ENCODE measurements at places on chromosomes 7 and 10.

GRCh38 chr7:8172372-8173354 lies 89.3 kb downstream of the ICA1 start:
- DNase-seq = no peak

DNA sequence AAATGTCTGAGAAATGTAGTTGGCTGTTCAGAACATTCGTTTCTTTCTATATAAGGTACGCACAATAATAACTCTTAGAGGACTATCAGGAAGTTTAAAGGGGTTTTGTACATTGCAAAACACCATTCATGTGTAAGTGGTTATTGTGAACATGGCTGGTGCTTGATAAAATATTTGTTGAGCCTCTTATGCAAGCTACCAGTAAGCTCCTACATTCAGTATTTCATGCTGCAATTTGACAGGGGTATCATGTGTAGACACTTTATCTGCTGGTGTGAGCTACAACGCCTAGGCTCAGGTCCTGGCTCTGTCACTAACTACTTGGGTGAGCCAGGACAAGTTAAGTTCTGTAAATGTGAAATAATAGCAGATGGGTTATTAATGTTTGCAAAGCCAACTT lies 75.5 kb downstream of the MAP3K8 start:
- no peak for DNase-seq

- DNase-seq = peak; percentile 62
Observed at GRCh38 chr7:117113871-117114270, 160.6 kb downstream of the ST7 start.

DNA sequence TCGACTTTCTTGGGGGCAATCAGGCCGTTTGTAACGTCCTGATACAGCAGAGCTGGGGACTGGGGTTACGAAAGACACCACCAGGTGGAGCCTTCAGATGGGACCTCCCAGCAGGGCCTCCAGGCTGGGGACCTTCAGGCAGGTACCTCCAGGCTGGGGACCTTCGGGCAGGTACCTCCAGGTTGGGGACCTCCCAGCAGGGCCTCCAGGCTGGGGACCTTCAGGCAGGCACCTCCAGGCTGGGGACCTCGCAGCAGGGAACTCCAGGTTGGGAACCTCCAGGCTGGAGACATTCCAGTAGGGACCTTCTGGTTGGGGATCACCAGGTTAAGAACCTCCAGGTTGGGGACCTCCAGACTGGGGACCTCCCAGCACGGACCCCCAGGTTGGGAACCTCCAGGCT lies 23.5 kb upstream of the GPR146 start:
- DNase-seq = no peak

- no peak for DNase-seq
Observed at GRCh38 chr7:74235518-74236268, 18.5 kb downstream of the RFC2 start.

GRCh38 chr7:55509322-55509721 lies 63.0 kb downstream of the VOPP1 start:
- no peak for DNase-seq

DNA sequence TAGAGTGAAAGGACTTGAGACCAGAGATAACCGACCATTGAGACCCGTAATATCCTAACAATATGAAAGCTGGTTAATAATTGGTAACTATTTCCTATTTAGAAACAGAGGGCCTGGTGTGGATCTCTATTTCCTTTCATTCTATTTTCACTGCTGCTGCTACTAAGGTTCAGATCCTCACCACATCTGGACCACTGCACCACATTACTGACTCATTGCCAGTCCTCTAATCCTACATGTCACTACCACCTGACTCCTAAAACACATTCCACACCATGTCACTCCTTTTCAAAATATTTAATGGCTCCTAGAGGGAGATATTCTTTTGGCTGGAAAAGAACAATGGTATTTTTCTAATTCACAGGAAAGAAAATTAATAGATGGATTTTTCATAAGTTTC lies 6.4 kb downstream of the USP54 start:
- DNase-seq = no peak

GRCh38 chr7:26167303-26167934 lies 15.4 kb downstream of the NFE2L3 start:
- DNase-seq = no peak

GRCh38 chr7:114412548-114412947 lies 2.1 kb upstream of the FOXP2 start:
- DNase-seq = no peak

DNA sequence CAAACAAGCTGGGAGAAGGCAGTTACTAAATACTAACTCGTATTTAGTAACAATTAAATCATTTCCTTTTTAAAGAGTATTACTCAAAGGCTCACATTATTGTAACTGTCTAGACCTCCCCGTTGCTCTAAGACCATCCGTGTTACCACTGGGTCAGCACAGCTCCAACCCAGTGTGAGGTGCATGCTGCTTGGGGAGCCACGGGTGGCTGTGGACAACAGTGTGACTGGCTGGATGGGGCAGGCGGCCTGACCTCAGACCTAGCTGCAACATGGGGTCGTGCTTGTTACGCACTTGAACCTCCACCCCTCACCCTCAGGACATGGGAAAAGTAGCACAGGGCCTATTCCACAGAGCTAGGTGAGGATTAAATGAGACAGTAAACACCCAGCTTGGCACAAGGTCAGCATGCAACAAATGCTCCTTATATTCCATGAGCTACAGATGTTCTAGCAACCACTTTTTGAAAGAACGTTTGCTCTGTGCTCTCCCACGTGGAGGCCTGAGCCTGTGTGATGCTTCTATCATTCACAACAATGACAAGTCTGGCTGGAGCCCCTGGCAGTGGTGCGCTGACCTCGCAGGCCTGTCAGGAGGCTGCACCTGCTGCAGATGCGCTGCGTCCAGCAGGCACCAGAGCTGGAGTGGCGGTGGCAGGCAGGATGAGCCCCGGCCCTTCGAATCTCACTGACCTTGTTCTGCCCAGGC lies 135.7 kb downstream of the PKD1L1 start:
- no peak for DNase-seq

DNA sequence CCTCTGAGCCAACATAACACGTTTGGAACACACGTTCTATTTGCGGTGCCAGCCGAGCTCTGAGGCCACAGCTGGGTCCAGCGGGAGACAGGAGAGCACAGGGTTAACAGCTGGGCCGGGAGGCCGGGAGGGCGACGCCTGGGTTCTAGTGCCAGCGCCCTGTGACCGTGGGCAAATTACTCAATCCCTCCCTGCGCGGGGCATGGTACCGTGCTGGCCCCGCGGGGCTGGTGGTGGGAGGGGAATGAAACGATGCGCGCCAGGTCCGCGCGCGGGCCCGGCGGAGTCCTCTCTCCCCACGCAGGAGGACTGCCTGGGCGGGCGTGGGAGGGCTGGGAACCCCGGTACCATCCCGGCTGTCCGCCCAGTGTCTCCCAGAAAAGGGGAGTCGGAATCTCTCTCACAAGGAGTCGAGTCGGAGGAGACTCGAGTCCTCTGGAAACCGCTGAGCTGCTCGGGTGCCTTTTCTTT lies 30.4 kb downstream of the LEP start:
- no peak for DNase-seq

DNA sequence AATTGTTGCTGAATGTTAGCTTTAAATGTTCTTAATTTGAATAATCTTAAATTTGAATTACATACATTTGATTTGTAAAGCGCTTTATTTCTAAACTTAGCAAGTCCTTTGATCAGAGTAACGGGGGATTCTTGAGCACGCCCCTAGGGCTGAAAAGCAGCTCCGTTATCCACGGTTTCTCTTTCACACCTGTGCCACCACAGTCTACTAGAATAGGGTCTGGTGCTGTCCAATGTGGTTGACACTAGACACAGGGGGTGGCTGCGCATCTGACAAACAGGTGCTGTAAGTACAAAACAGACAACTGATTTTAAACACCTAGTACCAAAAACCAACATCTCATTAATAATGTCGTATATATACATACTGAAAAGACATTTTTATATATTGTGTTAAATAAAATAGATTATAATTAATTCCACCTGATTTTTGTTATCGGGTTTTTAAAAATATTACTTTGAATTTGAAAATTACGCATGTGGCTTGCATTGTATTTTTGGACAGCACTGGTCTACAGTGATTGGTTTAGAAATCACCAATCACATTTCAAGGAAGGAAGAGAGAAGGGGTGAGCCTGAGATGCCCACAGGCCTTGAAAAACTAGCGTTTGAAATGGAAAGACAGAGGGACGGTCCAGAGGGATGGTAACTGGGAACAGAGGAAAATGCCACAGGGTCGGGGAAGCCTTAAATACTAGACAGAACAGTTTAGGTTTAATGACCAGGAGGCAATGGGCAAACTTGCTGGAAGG lies 7.3 kb downstream of the SEPHS1 start:
- no peak for DNase-seq

- DNase-seq = no peak
Observed at GRCh38 chr7:99618726-99619125, 2.0 kb downstream of the ZSCAN25 start.

- no peak for DNase-seq
Observed at GRCh38 chr7:85954961-85955360, 688.7 kb upstream of the GRM3 start.

DNA sequence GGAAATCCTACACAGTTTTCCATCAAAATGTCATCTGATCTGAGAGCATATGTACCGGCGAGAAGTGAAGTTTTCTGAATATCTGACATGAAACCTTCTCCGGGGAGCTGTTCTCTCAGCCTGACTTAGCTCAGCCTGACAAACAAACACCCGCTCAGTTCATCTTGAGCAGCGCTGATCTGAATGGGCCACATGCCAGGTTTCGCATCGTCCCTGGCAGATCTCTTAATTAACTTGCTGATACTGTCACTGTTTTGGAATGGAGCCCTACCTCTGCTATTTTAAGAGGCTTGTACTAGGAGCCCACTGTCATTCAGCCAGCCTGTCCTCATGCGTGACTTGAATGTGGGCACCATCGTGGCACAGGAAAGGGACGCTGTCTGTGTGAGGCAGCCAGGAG lies 109.2 kb downstream of the STRA8 start:
- DNase-seq = no peak

GRCh38 chr7:64888901-64889685 lies 14.0 kb upstream of the ZNF273 start:
- no peak for DNase-seq

- peak; percentile 16 for DNase-seq
Observed at GRCh38 chr7:126483972-126484371, 768.8 kb downstream of the GRM8 start.

- peak; percentile 57 for DNase-seq
Observed at GRCh38 chr10:3353235-3353634, 180.7 kb upstream of the PITRM1 start.

DNA sequence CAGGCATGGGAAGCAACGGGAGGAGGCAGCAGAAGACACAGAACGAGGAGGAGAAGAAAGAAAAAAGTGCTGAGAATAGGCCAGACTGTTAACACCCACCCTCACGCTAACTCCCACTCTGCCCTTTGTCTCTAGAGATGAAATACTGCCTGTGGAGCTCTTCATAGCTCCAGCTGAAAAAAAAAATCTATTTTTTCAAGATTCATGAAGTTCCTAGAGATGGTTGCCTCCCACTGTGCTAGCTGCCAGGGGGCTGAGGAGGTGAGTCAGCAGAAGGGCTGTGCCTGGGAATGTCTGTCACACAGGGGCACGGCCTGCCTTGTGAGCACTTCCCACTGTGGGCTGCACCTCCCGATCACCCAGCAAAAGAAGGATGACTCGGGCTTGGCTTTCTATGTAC lies 144.5 kb downstream of the RNF216 start:
- DNase-seq = no peak

DNA sequence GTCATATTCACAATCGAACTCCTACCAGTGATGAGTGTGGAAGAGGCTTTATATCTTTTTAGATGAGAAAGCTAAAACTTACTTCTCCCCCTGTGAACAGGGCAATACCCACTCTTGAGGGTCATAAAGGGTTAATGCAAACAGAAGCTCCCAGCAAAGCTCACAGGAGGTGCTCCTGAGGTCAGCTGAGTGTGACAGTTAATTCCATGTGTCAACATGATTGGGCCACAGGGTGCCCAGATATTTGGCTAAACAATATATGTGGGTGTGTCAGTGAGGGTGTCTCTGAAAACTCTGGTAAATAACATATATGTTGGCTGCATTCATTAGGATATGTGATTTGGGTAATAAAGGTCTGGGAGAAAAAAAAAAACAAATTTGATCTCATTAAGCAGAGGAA lies 86.0 kb downstream of the HIP1 start:
- no peak for DNase-seq

GRCh38 chr10:121282797-121283515 lies 315.3 kb downstream of the FGFR2 start:
- no peak for DNase-seq

GRCh38 chr7:128389618-128390329 lies 20.0 kb downstream of the IMPDH1 start:
- no peak for DNase-seq

GRCh38 chr10:130064783-130065182 lies 45.8 kb downstream of the C10orf143 start:
- no peak for DNase-seq

DNA sequence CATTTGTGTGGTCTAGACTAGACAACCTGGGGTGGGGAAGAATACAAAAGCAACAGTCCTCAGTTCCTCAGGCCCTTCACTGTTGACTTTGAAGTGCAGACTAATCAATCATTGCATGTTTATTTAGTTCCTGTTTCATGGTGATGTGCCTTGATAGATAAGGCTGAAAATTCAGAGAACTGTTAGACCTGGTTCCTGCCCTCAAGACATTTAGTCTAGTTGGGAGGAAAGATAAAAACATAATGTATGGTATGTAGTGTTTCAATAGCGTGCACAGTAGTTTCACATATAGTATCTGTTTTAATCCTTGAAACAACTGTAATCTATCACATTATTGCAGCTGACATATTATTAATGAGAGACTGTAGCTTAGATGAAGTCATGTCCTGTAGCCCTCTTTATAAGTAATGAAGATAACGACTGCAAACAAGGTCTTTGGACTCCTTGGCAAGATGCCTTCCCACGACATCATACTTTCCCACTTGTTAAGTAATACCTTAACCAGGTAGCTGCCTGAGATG lies 124.0 kb downstream of the CELF2 start:
- DNase-seq = no peak

- DNase-seq = no peak
Observed at GRCh38 chr7:131674131-131674530, 117.7 kb upstream of the PODXL start.

- DNase-seq = peak; percentile 64
Observed at GRCh38 chr10:60943316-60944057, 498 bp downstream of the RHOBTB1 start.

DNA sequence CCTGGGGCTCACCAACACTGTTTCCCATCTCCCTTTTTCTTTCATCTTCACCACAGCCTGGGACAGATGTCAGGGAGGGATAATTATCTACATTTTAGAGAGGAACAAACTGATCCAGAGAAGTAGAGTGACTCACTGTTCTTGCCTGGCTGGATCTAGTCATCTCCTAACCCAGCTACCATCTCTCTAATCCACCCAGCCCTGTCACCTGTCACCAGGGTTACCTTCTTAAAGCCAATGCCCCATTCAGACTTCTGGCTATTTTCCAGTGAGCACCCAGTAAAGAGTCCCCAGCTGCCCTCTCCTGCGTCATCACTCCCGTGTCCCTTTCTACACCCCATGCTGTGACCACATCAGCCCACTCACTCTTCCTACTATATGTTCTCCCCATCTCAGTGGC lies 68.4 kb upstream of the DUSP5 start:
- DNase-seq = no peak

GRCh38 chr10:129120441-129120840 lies 346.6 kb upstream of the MGMT start:
- no peak for DNase-seq

Measured in spinal cord (tissue), 10 donors.